Astrocyte (in vitro differentiated cells and primary cell): ENCODE measurements at places on chromosomes 3 and 15. TPM values are rescaled to one million over a fixed set of nuclear protein-coding genes. Genes with fewer than 3 reads are reported as not detected.

DNA sequence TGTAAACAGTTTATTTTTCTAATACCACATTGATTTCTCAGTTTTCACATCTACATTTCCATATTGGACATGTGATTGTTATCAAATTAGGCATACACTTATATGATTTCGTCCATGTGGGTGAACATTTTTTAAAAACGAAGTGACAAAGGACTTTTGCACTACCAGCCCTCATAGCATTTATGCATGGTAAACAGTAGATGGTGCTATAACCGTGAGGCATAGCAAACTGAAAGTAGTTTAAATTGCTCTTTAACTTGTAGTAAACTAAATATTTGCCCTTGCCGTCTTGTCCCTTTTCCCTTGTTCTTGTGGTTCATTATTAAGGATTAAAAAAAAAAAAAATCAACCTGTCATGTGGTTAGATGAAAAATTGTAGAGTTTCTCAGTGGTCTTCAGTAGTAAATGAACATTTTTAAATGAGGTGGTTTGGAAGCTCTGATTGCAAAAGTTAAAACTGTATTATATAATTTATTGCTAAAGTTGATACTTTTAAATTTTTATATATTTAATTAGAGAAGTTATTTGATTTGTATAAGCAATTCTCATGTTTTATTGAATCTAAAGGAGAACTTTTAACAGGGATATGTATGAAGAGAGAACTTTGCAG, 24.0 kb downstream of the STX19 start:
- peaks cover 4% of the 10 kb centered on the region for H3K4me1 ChIP-seq
- no peaks in the 10 kb centered on the region for H3K27me3 ChIP-seq
- peak; percentile 72 for DNase-seq

DNA sequence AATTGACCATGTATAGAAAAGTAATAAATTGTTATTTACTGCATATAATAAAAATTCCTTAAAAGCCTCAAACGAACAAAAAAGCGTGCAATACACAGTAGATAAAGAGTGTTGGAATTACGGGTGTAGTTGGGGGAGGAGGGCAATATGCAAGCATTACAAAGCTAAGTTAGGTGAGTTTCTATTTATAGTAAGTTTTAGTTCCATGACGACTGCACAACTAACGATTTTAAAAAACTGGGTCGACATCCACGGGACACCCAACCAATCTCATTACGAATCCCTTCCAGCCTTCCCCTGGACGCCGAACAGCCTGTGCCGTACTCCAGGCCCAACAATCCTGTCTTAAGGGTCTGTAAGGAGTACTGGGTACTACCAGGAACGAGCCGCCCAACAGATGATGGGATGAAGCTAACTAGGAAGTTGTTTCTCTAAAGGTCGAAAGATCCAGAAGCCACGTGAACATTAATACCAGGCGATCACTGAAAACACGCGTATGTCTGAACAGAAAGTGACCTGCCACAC, 677 bp downstream of the POLQ start:
- H3K27ac ChIP-seq = peak overlapping the region; percentile 44
- no peaks in the 10 kb centered on the region for H3K27me3 ChIP-seq
- no peak for DNase-seq
- no peaks in the 10 kb centered on the region for H3K4me1 ChIP-seq
- peak overlapping the region; percentile 81 for H3K4me3 ChIP-seq
- no peaks in the 10 kb centered on the region for H3K36me3 ChIP-seq

Gene IP6K2
- total RNA-seq = 92.9 and 104 TPM in 2 replicates

- no peak overlapping the region for H3K4me3 ChIP-seq
- DNase-seq = no peak
- peaks cover 8% of the 10 kb centered on the region for H3K27me3 ChIP-seq
- H3K4me1 ChIP-seq = no peaks in the 10 kb centered on the region
- no peak overlapping the region for H3K27ac ChIP-seq
Observed at GRCh38 chr15:45555934-45556608, 31.1 kb upstream of the BLOC1S6 start.

DNA sequence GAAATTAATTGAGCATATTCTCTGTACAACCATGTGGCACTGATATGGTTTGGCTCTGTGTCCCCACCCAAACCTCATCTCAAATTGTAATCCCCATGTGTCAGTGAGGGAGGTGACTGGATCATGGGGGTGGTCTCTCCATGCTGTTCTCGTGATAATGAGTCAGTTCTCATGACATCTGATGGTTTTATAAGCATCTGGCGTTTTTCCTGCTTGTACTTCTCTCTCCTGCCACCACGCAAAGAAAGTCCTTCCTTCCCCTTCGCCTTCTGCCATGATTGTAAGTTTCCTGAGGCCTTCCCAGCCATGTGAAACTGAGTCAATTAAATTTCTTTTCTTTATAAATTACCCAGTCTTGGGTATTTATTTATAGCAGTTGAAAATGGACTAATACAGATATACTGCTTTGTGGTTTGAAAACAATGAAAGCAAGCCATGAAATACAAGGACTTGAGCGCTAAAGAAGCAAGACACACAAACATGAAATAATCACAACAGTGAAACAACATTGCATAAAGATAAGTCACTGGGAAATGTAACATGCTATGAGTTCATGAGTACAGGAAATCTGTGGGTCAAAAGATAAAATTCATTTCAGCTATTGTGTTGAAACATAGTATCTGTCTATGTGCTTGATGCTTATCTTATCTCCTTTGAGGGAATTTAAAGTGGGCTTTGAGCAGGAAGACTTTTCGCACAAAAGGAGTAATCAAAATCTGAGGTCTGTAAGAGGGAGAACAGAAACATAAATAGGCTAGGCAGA, 288.7 kb downstream of the GBE1 start:
- H3K4me3 ChIP-seq = no peak overlapping the region
- no peaks in the 10 kb centered on the region for H3K4me1 ChIP-seq
- H3K36me3 ChIP-seq = no peaks in the 10 kb centered on the region
- no peaks in the 10 kb centered on the region for H3K27me3 ChIP-seq
- peak; percentile 53 for DNase-seq

DNA sequence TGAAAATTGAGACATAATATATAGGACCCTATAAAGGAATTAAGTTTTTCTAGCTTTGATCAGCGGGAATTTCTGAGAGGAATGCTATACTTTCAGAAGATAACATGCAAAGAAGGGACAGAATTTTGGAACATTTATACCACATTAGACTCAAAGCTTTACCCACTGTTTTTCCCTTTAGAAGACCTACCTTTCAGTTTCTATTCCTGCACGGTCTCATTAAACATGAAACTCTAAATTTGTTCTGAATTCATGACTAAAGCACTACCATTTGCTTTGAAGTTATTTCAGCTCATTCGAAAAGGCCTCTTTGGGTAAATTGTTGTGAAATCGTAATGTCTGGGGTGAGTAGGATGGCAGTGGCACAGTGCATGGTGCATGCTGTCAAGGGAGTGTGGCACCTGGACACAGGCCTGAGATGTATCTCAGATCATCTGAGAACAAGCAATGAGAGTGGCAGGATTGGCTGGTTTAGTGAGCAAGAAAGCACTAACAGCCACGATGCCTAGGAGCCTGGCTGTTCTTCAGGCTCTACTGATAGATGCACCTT, 42.5 kb downstream of the CHCHD4 start:
- H3K27me3 ChIP-seq = no peaks in the 10 kb centered on the region
- no peaks in the 10 kb centered on the region for H3K4me1 ChIP-seq
- no peak for DNase-seq
- no peak overlapping the region for H3K27ac ChIP-seq
- H3K36me3 ChIP-seq = no peaks in the 10 kb centered on the region

DNA sequence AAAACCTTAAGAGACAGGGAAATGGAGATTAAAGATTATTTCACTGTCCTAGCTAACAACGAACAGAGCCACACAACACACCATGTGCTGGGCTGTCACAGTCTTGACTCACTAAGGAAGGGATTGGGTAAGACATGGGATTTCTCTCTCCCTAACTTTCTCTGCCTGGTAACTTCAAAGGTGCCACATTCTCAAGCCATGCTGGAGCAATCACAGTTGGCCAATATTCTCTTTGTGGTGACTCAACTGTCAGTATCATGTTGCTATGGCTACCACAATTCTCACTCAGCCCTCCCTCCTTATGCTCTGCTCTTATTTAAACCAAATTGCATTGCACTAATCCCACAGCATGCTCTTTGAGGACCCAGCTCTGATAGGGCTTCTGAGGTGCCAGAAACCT, 74.0 kb downstream of the OXNAD1 start:
- peak; percentile 87 for DNase-seq
- H3K4me1 ChIP-seq = peaks cover 7% of the 10 kb centered on the region
- no peaks in the 10 kb centered on the region for H3K27me3 ChIP-seq
- peaks cover 8% of the 10 kb centered on the region for H3K36me3 ChIP-seq

DNA sequence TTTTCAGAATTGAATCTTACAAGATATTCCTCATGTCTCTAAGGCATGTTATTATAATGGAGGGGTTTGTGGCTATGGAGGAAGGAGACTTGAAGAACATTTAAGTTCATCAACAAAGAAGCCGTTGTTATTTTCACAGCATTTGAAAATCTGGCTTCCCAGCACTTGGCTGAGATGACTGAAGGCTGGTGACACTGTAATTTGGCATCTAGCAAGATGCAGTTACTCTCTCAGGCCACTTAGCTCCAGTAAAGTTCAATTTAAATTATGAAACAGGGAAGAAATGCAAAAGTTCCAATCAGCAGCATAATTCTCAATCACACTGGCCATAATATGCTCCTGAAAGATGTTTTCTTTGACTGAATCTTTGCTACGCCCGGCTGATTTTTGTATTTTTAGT, 139.4 kb upstream of the NUDT16 start:
- H3K27me3 ChIP-seq = no peaks in the 10 kb centered on the region
- H3K4me1 ChIP-seq = no peaks in the 10 kb centered on the region
- no peak overlapping the region for H3K27ac ChIP-seq
- H3K36me3 ChIP-seq = no peaks in the 10 kb centered on the region

Gene CSTA
- total RNA-seq = 0.41 and 0.55 TPM in 2 replicates

DNA sequence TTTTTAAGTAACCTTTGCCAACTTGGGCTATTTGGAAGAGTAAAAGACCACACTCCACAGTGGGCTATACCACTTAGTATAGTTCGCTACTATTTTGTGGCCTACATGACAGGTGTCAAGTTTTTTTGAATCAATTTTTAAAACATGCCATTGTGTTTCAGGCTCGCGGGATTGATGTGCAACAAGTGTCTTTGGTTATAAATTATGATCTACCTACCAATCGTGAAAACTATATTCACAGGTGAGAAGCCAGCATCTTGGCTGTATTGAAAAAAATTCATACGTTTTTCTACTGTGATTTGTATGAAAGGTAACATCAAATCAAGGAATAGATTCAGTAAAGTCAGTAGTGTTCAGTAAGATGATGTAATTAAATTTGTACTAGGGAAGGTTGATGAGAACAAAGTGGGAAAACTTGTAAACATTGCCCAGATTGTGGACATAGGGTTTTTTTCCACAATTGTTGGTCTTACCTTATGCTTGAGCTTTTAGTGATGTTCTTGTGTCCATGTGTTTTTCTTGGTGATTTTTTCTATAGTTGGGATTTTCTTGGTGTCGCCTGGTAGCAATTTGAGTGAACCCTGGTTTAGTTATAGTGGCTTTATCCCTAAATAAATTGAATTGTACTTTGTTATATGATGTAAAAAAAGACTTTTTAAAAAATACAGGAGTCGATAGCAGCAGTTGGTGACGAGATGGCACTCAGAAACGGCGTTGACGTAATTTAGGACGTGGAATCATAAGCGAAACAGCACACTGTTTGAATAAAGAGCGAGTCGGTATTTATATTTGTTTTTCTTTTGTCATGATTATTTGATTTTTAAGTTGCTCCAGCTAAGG, 4.5 kb downstream of the EIF4A2 start:
- peaks cover 20% of the 10 kb centered on the region for H3K4me1 ChIP-seq
- H3K4me3 ChIP-seq = peak overlapping the region; percentile 100
- no peak for DNase-seq
- no peaks in the 10 kb centered on the region for H3K27me3 ChIP-seq
- peaks cover 57% of the 10 kb centered on the region for H3K36me3 ChIP-seq

Gene ECE2
- total RNA-seq = not detected in 2 replicates

DNA sequence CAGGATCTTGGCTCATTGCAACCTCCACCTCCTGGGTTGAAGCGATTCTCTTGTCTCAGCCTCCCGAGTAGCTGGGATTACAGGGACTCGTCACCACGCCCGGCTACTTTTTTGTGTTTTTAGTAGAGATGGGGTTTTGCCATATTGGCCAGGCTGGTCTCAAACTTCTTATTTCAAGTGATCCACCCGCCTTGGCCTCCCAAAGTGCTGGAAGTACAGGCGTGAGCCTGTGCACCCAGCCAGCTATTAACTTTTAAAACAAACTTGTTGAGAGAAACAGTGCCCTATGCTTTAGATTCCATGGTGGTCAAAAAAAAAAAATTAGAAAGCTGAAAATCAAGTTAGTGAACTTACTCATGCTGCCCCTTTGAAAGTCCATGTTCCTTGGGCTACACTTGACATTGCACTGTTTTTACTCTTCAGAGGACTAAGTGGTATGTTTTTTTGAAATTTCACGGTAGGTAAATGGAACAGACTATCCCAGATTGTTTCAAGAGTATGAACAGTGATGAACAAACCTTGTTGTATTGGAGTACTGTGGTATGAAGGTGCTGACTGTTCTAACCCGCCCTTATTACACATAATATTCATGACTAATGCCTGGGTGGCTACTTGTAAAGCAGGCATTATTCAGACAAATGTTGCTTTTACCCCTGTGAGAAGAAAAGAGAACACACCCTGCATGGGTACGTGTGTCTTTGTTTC, 206.9 kb downstream of the KLHL25 start:
- no peaks in the 10 kb centered on the region for H3K36me3 ChIP-seq
- no peak overlapping the region for H3K4me3 ChIP-seq
- peak; percentile 86 for DNase-seq
- H3K27me3 ChIP-seq = no peaks in the 10 kb centered on the region
